A549 treated with CORT108297 at 1 μM for 4 hours (cell line): ENCODE measurements at places on chromosomes 11 and 22. TPM values are rescaled to one million over a fixed set of nuclear protein-coding genes. Genes with fewer than 3 reads are reported as not detected.

The LPXN gene
- total RNA-seq, result 2.1 to 2.7 TPM (median 2.3 TPM) in 5 replicates

The LRRC4C gene
- total RNA-seq, result not detected in 5 replicates

The ST14 gene
- 0.03 to 0.13 TPM (median 0.05 TPM) in 4 of 5 replicates, not detected in the other for total RNA-seq

The CALCA gene
- total RNA-seq, result 0.14 TPM in 1 of 5 replicates, not detected in the others

The PTPN5 gene
- total RNA-seq, result not detected in 5 replicates

The SAA4 gene
- not detected in 5 replicates for total RNA-seq

The SNX32 gene
- total RNA-seq, result 0.06 to 0.27 TPM (median 0.08 TPM) in 3 of 5 replicates, not detected in the others

The MMP1 gene
- 0.47 to 1.2 TPM (median 0.86 TPM) in 5 replicates for total RNA-seq

The FAM227A gene
- total RNA-seq, result 0.46 to 1.1 TPM (median 0.80 TPM) in 5 replicates

The PTPRJ gene
- 30.1 to 47.4 TPM (median 41.5 TPM) in 5 replicates for total RNA-seq

The TEX54 gene
- total RNA-seq, result not detected in 5 replicates

The KCNQ1OT1 gene
- 0.03 to 0.06 TPM (median 0.05 TPM) in 5 replicates for total RNA-seq

The TMEM151A gene
- total RNA-seq, result 1.8 to 4.6 TPM (median 3.3 TPM) in 5 replicates

The BRSK2 gene
- 5.4 to 8.3 TPM (median 6.9 TPM) in 5 replicates for total RNA-seq

The GLYATL2 gene
- 0.08 TPM in 1 of 5 replicates, not detected in the others for total RNA-seq

The CCDC88B gene
- 10.4 to 14.4 TPM (median 12.6 TPM) in 5 replicates for total RNA-seq

The OR8G1 gene
- not detected in 5 replicates for total RNA-seq

The GAL gene
- total RNA-seq, result 10.1 to 25.6 TPM (median 18.0 TPM) in 5 replicates

The CLCF1 gene
- 39.1 to 53.1 TPM (median 45.3 TPM) in 5 replicates for total RNA-seq
